ENCODE measurements at places on chromosomes 6 and 20.

- no peaks in the 10 kb centered on the region for H3K36me3 ChIP-seq
- H3K4me3 ChIP-seq = no peak overlapping the region
- H3K4me1 ChIP-seq = peaks cover 7% of the 10 kb centered on the region
- H3K27me3 ChIP-seq = no peaks in the 10 kb centered on the region
- H3K27ac ChIP-seq = no peak overlapping the region
These were observed 246.9 kb downstream of the SOX4 start for GRCh38 chr6:21840428-21840827.

- no peak overlapping the region for H3K27ac ChIP-seq
- no peak overlapping the region for H3K4me3 ChIP-seq
- H3K4me1 ChIP-seq = peaks cover 23% of the 10 kb centered on the region
- H3K27me3 ChIP-seq = no peaks in the 10 kb centered on the region
- no peak for DNase-seq
These were observed 233.1 kb downstream of the BCAS1 start for GRCh38 chr20:53837126-53837826.

DNA sequence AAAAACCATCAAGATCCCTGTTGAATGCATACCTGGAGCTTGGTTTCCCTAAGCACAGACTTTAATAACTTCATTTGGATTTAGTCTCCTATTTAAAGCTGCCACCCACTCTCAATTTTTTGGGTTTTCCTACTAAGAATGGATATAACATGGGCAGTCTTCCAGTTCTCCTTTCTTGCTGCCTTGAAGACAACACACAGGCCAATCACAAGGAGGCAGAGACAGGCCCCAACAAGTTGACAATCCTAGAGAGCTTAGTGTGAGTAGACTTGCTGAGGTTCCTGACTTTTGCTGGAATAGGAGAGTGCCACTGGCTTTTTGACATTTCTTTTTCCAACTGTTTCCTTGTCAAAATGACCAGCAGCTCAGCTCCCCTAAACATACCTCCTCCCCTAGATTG, 112.3 kb upstream of the ESR1 start:
- H3K36me3 ChIP-seq = no peaks in the 10 kb centered on the region
- no peak for DNase-seq
- no peaks in the 10 kb centered on the region for H3K27me3 ChIP-seq
- no peak overlapping the region for H3K27ac ChIP-seq
- peaks cover 8% of the 10 kb centered on the region for H3K4me1 ChIP-seq

GRCh38 chr6:159762681-159763293, 942 bp downstream of the ACAT2 start:
- H3K27me3 ChIP-seq = no peaks in the 10 kb centered on the region
- peaks cover 21% of the 10 kb centered on the region for H3K4me1 ChIP-seq
- peak overlapping the region; percentile 87 for H3K4me3 ChIP-seq
- peaks cover 2% of the 10 kb centered on the region for H3K36me3 ChIP-seq
- peak overlapping the region; percentile 38 for H3K27ac ChIP-seq

DNA sequence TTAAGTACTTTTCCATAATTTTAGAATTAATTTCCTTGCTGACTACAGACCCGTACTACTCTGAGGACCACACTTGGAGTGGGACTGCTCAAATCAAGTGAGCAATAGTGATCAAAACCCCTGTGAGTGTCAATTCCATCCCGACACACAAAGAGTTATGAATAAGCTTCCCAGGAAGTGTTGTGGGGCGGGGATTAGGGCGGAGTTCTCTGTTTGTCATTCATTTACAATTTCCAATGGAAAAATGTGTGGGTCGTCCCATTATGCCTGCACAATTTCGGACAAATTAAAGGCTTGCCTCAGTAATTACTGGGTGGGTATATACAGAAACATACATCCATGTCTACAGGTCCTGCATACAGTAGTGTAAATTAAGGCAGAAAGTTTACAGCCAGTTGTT, 84.2 kb downstream of the ISM1 start:
- peak; percentile 28 for DNase-seq
- H3K27ac ChIP-seq = no peak overlapping the region
- no peaks in the 10 kb centered on the region for H3K36me3 ChIP-seq
- H3K4me3 ChIP-seq = no peak overlapping the region
- peaks cover 38% of the 10 kb centered on the region for H3K27me3 ChIP-seq

DNA sequence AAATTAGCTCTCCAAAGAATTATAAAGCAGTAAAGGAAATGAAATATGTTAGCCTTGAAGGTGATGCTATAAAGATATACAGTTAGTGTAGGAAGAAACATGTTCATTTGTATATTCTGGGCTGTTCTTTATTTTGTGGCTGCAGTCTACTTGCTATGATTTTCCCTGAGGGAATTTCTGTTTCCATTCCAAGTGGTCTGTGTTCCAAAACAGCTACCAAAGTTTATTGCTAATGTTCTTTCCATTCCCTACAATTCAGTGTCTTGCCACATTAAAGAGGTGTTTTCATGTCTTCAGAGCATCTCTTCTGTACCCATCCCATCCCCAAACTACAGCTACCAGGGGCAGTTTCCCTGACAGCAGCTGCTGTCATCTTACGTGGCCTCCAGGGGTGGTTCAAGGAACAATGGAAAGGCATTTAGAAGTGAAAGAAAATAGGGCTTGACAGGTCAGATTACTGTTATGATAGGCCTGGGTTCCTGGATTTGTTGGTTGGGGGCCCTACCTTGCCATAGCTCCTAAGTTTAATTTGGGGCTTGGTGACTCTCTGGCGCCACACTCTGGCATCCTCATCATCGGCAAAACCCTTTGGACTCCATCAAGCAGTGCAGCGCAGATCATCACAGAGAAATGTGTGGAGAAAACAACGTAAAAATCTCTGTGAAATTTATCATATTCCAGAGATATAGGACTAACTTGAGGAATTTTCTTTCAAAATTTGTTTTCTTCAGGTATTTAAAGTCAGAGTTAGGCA, 33.8 kb upstream of the AIG1 start:
- peak; percentile 41 for DNase-seq
- no peak overlapping the region for H3K27ac ChIP-seq
- no peaks in the 10 kb centered on the region for H3K36me3 ChIP-seq
- H3K4me1 ChIP-seq = peaks cover 17% of the 10 kb centered on the region
- H3K4me3 ChIP-seq = no peak overlapping the region
- no peaks in the 10 kb centered on the region for H3K27me3 ChIP-seq
